ENCODE measurements at places on chromosomes 12 and 14.

GRCh38 chr12:62919838-62920237 is 15.1 kb downstream of the PPM1H start:
- DNase-seq = peak; percentile 49

DNA sequence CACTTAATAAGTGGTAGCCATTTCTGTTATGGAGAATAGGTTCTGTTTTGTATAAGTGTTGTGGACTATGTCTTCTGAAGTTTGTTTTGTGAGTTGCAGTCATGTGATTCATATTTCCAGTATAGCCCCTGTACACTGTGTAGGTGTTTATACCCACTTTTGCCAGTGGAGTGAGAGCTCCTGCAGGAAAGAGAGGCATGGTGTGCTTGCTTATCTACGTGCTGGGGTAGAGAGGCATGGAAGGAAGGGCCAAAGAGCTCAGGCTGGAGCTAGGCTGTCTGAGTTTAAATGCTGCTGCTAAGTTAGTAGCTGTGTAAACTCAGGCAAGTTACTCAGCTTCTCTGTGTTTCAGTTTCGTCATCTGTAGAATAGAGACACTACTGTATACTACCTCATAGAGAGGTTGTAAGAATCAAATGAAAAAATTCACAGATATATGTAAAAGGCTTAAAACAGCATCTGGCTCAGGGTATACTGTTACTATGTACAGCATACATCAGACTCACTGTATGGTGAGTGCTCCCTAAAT is 88.2 kb upstream of the SLC38A2 start:
- no peak for DNase-seq

- DNase-seq = no peak
Observed at GRCh38 chr14:31189346-31190218, 18.0 kb downstream of the HECTD1 start.

GRCh38 chr12:11534064-11534463 is 115.4 kb upstream of the ETV6 start:
- no peak for DNase-seq

DNA sequence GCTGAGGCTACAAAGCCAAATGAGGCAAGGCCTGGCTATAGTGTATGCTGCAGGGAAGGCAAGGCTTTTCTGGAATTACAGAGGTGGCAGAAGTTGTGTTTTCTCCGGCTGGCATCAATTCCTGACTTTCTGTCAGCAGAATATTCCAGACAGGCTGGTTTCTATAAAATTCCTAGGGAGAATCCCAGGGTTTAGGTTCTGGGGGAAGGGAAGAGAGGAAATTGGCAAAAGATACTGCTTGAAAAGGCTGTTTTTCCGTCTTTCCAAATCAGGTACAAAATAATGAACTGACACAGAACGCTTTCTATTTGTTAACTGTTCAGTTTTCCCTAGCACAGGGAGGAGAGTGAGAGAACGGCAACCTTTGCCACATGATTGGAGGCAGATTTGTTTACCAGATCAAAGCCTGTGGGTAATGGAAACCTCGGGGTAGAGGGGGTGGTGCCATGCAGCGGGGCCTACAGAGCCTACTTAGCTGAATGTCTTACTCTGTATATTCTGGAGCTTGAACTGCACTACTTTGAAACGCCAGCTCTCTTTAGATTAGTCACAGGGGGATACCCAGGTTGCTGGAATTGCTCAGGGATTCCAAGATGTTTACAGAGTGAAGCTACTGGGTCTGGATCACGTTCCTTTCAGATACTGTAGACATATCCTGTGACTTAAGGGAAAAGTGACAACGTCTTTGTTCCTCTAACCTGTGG is 65.8 kb upstream of the DACT1 start:
- DNase-seq = no peak

GRCh38 chr12:50581226-50582184 is 76.7 kb downstream of the DIP2B start:
- DNase-seq = no peak

DNA sequence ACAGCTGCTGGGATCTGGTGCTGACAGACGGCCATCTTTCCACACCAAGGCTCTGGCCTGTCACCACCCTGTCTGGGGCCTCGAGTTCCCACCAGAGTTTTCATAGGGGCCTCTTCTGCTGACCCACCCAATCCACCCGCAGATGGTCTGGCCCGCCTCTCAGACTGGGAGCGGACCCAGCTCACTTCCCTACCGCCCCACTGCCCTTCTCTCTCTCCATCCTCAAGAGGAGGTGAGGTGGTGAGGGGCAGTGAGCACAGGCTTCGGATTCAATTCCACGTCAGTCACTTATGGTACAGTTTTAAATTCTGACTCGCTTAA is 12.3 kb upstream of the RPS6KL1 start:
- DNase-seq = no peak

All from D341Med (cell line).